ENCODE measurements at places on chromosomes 5 and 9. TPM values are rescaled to one million over a fixed set of nuclear protein-coding genes. Genes with fewer than 3 reads are reported as not detected.

- DNase-seq, result peak; percentile 72
Measured at GRCh38 chr5:119435436-119436132, 16.7 kb upstream of the HSD17B4 start.

DNA sequence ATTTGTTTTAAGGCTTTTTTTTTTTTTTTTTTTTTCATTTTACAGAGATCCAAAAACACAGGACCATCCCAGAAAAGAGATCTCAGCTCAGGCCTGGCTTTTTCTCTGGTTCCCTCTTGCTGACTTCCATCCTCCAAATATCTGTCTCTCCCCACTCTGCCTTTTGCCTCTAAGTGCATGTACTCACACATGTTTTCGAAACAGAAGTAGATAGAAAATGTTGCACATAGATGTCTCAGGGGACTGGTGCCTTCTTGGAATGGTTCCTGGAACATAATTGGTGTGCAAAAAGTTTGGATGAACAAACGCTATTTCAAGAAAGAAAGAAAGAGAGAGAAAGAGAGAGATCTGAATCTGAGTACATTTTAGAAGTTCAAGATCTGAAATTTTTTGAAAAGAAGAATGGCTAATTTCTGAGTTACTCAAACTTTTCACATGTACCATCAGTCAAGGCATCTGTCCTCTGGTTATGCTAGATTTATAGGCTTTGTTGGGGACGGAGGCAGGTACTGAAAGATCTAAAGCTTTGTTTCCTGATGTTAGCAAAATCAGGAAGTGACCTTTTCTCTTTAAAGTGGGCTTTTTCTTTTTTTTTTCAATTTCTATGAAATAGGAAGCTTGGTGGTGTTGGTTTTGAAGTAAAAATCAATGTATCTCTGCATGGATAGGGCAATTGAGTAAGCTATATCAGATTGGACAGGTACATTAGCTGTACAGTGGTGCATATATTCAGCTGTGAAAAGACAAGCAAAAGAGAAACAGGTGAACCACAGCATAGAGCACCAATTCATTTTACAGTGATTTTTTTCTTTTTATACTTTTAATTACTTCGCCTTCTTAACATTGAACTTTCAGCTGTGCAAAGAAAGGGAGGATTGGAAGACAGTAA lies 8.5 kb upstream of the TNFSF8 start:
- DNase-seq, result peak; percentile 69

DNA sequence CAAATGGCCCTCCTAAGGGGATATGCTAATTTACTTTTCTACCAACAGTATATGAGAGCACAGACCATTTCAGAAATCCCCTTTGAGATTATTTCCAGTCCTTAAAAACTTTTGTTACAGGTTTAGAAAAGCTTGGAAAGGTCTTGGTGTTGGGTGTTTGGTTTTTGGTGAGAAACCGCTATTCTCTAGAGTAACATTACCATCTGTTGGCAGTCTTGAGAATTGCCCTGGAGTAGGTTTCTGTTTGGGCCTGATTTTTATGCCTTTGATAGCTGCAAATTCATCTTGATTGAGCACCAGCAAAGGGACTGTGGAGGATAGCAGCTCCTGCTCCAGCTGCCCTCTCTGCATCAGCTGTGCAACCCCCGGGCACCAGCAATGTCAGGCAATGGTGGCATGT lies 8.0 kb downstream of the NUDT2 start:
- no peak for DNase-seq

DNA sequence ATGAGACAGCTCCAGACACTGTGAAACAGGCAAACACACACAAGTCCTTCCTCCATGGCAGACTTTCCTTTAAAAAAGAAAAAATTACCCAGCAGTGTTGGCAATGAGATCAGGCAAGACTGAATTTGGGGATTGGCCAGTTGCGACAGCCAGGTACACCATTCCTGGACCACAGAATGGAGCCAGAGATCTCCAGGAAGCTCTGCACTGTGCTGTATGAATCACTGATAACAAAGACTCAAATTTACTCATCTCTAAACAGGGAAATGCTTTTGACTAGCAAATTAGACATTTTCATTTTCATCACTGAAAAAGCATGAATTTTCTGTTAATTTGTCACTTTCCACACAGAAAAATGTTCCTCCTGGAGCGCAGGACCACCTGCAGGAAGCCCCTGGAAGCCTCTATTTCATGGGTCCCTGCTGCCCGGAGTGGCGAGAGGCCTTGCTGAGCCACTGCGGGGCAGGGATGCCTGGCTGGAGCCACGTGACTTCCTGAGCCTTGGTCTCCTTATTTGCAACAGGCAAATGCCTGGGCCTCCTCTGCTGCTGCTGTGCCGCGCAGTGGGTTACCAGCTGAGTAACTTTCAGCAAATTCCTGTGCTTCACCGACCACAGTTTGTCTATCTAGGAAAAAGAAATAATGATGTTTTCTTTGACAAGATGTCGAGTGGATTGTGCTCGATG lies 185.9 kb upstream of the ZNF618 start:
- DNase-seq, result no peak

- DNase-seq, result no peak
Measured at GRCh38 chr5:113446358-113446927, 11.7 kb upstream of the TSSK1B start.

- DNase-seq, result no peak
Measured at GRCh38 chr5:68727931-68728330, 365.9 kb upstream of the SLC30A5 start.

Gene PCDHGB4
- 2.5 TPM for total RNA-seq

Gene TXNDC8
- total RNA-seq, result not detected

DNA sequence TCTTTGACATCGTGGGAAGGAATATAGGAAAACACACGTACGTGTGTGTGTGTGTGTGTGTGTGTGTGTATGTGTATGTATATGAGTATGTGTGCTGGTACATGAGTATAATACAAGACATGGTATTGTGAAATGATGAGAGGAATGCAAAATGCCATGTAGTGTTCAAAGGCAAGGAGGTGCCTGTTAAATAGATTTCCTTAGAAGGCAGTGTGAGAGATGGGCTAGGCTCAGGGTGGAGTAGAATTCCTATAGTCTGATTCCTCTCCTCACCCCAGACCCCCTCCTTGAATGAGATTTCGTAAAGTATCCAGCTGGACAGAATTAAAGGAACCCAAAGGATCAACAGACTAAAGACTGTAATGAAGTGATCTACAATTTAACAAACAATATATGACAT lies 11.1 kb downstream of the GPR21 start:
- no peak for DNase-seq

DNA sequence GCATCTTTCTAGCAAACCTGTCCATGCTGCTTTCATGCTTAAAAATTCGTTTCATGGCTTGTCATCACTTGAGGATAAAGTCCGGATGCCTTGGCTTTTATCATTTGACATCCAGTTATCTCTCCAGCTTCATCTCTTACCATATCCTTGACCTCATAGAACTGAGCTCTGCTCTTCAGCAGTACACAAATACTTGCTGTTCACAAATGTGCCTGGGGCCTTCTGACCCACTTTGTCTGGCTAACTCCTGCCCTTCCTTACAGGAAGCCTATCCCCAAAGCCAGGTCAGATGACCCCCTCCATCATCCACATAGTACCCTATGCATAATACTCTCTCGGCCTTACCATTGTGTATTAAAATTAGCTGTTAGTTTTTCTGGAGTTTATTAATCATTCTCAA lies 249.1 kb downstream of the SAXO1 start:
- no peak for DNase-seq

- no peak for DNase-seq
Measured at GRCh38 chr5:96584712-96585111, 77.5 kb upstream of the CAST start.

Gene GRXCR2
- not detected for total RNA-seq

DNA sequence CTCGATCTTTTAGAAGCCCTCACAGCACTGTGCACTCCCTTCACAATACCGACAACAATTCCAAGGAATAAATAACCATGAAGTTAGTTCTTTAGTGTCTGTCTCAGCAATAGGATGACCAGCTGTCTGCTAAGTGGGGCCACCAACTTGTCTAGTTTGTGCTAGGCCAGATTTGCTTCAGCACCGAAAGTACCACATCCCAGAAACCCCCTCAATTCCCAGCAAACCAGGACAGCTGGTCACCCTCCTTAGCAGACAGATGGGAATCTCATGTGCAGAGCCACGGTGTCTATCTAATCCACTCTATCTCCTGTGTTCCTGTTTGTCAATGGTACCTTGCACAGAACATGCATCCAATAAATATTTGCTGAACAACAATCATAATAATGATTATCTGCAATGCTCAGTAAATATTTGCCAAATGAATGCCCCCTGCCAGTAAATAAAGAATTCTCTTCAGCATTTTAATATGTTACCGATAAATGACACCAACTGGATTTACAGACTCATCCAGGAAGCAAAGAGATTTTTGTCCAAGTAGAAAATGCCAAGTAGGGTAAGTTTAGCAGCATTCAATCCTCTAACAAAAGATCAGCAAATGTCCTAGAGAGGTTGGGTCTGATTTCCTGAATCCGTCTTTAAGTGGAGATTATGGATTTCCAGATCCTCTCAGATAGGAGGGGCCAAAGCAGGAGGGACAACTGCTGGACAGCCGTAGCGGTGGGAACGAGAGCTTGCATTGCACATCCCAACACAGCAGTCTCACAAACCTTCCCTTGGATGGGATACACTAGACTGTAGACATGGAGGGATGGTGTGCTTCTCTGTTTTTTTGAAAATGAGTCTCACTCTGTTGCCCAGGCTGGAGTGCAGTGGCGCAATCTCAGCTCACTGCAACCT lies 51.9 kb upstream of the ANKRD33B start:
- no peak for DNase-seq

DNA sequence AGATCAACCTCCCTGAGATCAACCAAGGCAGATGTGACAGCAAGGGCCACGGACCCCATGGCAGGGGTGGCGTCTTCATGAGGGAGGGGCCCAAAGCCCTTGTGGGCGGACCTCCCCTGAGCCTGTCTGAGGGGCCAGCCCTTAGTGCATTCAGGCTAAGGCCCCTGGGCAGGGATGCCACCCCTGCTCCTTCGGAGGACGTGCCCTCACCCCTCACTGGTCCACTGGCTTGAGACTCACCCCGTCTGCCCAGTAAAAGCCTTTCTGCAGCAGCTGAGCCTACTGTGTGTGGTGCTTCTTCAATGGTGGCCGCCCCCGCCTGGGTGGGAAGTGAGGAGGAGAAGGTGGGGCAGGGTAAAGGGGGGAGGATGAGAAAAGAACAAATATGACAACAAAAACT lies 8.3 kb downstream of the GPX3 start:
- no peak for DNase-seq

DNA sequence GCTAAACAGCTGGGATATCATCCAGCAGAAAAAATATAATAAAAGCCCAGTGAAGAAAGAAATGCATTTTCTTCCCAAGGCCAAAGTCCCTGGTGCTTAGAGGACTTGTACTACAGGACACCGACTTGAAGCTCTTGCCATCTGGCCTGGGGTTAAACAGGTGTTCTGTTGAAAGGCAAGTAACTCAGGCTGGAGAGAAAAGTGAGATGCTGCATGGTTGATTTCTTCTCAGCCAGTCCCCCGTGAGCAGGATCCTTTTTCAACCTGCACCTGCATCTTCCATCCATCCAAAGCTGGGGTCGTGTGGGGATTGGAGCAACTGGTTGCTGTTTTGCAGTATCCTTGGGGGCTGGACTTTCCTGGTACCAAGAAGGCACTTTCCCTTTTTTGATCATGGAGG lies 146.1 kb upstream of the RPS23 start:
- DNase-seq, result no peak

DNA sequence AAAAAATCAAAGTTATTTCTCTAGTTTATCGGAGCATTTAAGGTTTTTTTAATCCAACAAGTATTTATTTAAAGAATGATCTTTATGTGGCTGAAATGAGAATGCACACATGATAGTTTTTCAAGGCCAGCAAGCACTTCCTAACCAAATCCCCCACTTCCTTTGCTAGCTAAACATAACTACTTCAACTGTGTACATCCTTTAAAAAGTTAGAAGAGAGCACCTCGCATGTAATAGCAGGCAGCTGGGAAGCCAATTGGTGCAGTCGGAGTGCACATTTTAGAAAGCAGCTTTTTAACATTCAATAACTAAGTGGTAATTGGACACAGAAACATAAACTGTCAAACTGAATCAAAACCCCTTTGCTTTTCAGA lies 245.7 kb downstream of the BNC2 start:
- DNase-seq, result no peak

- DNase-seq, result no peak
Measured at GRCh38 chr9:4024281-4024777, 275.5 kb downstream of the GLIS3 start.

GRCh38 chr5:99169309-99169708 lies 240.5 kb upstream of the CHD1 start:
- DNase-seq, result peak; percentile 44

GRCh38 chr5:83471405-83472212 lies at the start of gene VCAN:
TSS of gene VCAN (plus strand) at chr5:83471744. CDS start at chr5:83483519, 11,775 bp downstream.
- peak; percentile 24 for DNase-seq

DNA sequence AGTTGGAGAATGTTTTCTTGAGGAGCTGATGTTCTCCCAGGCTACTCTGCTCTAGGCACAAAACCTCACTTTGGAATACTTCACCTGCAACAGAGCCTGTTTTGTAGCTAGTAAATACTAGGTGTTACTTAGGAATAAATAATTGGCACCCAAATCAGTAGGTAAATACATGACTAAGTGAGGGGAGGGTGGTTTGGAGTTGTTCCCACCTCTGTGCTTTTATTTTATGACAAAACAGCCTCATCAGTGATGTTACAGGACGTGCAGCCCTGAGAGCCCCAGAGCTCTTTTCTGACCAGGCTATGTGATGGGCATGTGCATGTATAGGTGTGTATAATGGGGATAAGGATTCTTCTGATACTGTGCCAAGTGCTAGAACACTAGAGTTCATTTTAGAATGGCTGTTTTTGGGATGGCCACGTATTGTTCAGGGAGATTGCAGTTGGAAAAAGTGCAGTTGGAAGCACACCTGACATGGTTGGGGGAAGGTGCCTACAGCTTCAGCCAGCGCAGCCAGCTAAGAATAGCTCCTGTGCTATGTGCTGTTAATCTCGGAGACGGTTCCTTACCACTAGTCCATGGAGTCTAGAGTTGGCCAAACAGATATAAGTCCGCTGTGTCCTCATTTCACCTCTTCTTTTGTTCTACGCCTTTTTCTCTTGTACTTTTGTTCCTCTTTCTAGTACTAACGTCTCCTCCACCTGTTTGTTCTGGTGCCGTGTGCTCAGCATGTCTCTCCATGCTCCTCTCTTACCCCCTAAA lies 284.7 kb downstream of the FANCC start:
- no peak for DNase-seq

DNA sequence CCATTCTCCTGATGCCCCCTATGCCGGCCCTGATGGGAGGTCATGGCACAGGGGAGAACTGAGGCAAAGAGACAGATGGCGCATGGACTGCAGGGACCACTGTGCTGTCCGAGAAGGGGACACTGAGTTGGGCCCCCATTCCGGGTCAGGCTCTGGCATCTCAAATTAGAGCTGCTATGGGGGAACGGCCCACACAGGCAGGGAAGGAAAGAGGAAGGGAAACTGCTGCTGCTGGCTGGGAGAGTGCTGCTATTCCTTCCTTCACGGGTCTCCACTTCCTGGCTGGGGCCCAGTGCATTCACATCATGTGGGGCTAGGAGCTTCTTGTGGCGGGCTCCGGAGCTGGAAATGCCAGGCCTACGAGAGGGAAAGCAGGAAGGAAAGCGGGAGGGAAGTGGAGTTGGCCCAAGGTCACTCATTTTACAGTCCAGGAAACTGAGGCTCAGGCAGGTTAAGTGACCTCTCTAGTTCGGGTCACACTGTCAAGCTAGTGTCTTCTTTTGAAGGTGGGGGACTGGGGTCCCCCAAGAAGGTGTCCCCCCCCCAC lies 1.3 kb upstream of the CARD19 start:
- DNase-seq, result peak; percentile 46
